ENCODE measurements at places on chromosomes 5 and 9. TPM values are rescaled to one million over a fixed set of nuclear protein-coding genes. Genes with fewer than 3 reads are reported as not detected.

DNA sequence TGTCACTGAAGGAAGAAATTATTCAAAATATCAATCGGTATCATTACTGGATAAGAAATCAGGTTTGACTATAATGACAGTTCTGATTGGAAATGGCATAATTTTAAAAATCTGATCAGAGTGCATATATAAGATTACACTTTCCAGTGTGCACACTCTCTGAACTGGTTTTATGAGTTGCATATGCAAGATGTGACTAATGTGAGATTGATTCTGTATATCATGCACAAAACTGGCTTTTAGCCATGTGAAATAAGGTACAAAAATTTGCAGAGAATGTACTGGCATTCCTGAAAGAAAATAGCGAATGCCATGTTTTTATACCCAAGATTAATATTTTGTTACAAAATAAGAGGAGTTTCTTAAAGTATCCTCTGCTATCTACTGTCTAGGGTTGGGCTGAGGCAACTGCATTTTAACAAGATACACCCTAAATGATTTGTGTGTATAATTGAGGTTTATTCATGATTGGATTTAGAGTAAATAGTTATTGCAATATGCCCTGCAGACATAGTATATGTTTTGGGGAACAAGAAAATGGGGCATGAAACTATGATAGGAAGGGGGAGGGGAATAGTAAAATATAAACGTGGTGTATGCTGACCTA, 70.7 kb downstream of the LNPEP start:
- DNase-seq: no peak

DNA sequence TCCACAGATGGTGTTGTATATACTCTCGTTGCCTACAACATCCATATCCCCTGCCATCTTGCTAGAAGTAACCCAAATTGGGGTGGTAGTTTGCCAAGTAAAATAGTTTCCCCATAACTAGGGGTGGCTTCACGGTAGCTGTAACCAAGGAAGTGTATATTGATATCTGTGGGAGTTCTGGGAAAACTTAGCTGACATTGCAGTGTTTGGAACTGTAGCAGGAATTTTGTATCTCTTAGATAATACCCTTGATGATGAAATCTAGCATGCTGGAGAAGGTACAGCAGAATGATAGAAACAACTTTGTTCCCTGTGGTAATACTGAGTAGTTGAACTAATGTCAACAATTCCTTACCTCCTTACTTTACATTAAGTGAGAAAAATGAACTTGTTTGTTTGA, 29.8 kb downstream of the FBXL7 start:
- no peak for DNase-seq

GRCh38 chr5:55306641-55307382, 682 bp downstream of the DHX29 start:
- DNase-seq: no peak

- no peak for DNase-seq
Measured at GRCh38 chr5:96733771-96734500, 71.8 kb downstream of the CAST start.

GRCh38 chr5:42811591-42812446, at the start of gene SELENOP:
Gene SELENOP (minus strand): TSS chr5:42811892. CDS start chr5:42808353, 3,539 bp downstream.
- DNase-seq: peak; percentile 91

GRCh38 chr5:59130431-59130830, 547.6 kb downstream of the RAB3C start:
- DNase-seq: no peak

DNA sequence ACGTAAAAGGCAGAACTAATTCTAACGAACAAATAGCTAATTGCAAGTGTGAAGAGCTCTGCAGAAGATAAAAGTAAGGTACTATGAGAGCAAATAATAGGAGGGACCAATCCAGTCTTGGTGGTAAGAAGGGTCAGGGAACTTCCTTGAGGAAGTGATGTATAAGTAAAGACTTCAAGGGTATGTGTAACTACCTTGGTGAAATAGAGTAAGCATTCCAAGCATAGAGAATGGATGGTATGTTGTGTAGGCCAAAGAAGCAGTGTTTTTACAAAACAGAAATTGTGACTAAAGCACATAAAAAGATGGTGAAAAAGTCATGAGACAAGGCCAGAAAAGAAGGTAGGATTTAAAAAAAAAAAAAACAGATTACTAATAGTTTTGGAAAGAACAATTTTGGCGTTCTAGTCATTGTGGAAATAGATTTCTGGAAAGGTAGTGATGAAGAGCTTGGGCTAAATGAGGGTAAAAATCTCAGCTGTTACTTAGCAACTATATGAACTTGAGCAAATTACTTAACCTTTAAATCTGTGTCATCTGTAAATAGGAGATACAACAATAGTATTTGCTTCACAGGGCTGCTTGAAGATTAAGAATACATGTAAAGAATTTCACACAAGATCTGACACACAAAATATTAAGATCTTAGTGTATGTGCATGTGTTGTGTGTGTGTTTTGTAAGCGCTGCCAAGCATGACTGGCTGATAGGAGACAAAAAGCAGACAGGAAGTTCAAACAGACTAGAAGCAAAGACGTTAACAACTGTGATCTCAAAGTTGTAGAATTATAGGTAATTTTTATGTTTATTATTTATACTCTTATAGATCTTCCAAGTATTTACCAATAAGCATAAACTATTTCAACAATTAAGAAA, 73.5 kb downstream of the NR6A1 start:
- DNase-seq: no peak

DNA sequence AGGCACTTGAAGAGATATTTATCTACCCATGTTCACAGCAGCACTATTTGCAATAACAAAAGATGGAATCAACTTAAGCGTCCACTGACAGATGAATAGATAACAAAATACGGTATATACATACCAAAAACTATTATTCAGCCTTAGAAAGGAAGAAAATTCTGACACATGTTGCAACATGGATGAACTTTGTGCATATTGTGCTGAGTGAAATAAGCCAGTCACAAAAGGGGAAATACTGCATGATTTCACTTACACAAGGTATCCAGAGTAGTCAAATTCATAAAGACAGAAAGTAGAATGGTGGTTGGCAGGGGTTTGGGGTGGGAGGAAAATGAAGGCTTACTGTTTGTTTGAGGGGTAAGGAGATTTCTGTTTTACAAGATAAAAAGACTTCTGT, 66.0 kb downstream of the FBN2 start:
- no peak for DNase-seq

- DNase-seq: no peak
Measured at GRCh38 chr5:146490089-146490843, 25.7 kb downstream of the GPR151 start.

CENPP gene
- polyA plus RNA-seq: 8.8 TPM

- DNase-seq: no peak
Measured at GRCh38 chr9:116098476-116098875, 55.1 kb upstream of the PAPPA start.

DNA sequence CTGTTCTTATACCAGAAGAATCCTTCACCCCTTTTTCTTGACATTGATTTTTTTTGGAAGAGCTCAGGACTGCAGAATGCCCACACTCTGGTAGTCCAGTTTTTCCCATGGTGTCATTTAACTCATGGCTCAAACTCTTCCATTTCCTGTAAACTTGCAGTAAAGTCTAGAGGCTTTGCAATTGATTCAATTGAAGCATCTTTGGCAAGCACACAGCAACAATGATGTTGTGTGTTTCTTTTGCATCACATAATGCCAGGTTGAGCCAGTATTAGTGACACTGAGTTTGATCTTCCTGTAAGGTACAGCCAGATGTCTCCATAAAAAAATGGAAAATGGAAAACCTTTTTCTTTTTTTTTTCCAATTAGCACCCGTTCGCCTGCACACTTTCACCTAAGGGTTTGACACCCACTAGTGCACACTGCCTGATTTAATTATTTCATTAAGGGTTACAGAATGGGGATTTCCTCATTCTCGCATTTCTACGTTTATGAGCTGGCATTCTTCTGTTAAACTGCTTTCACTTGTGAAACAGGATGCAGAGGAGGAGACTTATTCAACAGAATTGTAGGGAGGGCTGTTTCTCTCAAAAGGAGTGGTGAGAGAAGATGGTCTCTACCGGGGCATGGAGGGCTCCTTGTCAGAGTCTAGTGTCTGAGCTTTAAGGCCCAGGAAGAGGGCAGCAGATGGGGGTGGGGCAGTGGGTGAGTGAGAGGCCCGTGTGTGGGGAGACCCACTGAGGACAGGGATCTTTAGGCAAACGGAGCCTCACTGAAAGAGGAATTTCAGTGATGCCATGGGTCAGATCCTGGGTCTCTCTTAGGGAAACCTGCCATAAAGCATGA, 2.2 kb upstream of the S1PR3 start:
- no peak for DNase-seq

DNA sequence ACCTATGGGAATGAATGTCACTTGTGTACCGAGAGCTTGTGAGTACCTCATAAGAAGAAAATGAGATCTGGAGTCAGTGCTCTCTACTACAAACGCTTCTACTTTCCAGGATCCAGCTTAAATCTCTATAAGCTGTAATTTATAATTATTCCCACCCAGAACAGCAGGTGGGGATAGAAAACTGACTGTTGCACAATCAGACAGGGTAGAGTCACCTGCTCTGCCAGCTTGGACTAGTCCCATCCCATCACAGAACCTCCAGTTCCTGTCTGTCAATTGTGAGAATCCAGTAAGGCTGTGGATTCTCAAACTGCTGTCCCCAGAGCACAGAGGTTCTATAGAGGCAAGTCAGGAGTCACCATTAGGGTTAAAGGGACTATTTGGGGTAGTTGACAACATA, 2.0 kb downstream of the SPINK7 start:
- DNase-seq: no peak

- DNase-seq: no peak
Measured at GRCh38 chr5:55410845-55411244, 103.1 kb downstream of the MTREX start.

DNA sequence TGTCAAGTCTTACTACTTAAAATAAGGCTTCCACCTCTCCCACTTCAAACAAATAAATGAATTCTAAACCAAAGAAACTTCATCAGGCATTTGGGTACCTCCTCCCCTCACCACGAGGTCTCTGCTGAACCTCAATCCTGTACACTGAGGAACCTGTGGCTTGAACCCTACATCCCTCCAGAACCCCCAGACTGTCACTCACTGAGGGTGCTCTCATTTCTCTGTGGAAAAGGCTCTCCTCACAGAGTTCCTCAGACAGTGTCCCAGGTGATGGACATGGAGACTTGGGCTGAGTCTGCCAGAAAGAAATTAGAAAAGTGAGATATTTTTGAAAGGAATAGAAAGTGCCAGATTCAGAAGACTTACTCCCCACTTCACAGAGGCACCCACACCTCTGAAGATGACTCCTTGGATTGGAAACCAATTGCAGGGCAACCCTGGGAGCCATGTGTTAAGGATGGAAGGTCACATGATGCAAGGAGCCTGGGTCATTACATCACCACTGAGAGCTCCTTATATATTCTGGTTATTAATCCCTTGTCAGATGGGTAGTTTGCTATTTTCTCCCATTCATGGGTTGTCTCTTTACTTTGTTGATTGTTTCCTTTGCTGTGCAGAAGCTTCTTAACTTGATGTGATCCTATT, 19.8 kb downstream of the MLANA start:
- DNase-seq: no peak

GRCh38 chr5:138489683-138490061, 24.4 kb downstream of the EGR1 start:
- DNase-seq: no peak

DNA sequence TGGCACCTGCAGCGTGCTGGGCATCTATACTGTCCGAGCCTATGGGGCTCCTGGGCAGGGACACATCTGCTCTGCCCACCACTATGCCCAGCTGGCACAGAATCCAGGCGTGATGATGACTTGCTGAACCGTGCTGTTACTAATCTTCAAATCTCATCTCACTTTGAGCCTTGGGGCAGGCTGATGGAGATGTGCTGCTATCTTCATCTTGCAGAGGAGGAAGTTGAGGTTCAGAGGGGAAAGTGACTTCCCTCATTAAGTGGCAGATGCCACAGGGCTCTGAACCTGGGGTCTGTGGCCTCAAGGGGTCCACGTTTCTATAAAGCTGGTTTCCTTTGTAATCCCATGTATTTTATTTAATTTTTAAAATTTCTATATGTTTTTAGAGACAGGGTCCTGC, 4.7 kb downstream of the SLC2A6 start:
- DNase-seq: no peak

MPDZ gene
- 61.0 TPM for polyA plus RNA-seq

GRCh38 chr5:129591508-129592160, 131.5 kb downstream of the ADAMTS19 start:
- no peak for DNase-seq

DNA sequence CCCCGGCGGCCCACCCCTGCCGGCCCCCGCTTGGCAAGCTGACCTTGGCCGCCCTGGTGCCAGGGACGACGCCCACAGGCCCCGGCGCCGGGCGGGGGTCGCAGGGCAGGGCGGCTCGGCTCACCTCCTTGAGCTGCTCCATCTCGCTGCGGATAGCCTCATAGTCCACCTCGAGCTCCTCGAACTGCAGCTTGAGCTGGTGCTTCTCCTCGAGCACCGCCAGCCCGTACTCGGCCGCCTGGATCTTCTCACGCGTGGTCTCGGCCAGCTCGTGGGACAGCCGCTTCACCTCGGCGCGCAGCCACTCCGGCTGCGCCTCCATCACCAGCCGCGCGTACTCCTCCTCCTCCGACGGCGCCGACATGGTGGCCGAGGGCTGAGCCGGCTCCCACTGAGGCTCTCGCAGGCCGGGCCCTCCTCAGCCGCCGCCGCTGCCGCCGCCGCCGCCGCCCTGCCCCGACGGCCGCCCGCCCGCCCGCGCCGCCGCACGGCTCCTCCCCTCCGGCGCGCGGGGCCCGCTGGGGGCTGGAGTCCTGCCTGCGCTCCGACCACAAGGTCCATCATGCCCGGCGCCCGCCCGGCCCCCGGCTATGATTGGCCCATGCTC, at the start of gene BICD2:
Gene BICD2 (minus strand): TSS at position 453 of the 607 bp plus-strand sequence. CDS start 89 bp downstream, at position 364.
- DNase-seq: no peak

DNA sequence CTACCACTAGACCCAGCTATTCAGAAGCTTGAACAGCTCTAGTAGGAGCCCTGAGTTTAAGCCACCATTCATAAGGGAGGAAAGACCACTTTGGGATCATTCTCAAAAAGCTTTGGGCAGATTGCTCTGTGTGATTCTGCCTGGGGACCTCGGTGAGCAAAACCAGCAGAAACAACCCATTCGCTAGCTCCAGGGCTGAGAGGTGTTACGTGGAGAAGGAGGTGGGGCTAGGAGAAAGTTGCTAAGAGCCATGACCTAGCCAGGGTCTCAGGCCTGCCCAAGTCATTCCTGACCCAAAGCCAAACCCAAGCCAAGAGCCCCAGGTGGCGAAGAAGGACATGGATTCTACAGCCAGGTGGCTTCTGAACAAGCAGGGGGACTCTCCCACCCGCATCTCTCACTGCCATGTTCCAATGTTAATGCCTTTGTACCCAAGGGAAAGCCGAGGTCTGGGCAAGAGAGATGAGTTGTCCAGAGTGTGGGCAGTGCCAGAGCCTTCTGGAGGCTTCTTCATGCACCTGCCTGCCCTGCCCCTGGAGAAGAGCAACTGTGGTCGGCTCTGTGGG, 4.0 kb upstream of the BARHL1 start:
- DNase-seq: no peak

DNA sequence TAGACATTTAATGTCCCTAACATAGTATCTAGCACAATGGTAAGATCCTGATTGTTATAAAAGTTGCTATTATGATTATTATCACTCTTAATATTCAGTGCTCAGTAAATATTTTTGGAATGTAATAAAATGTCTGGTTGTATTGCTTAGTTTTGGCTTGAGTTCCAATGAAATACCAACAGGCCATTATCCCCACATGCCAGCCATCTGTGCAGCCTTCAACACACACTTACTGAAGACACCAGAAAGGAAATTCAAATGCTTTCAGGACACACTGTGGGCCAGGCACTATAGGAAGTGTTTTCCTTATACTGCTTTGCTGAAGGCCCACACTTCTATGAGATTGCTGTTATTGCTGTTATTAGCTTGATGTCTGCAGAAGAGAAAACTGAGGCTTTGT, 157.5 kb downstream of the TRIM32 start:
- no peak for DNase-seq

GRCh38 chr9:108156270-108156998, 666.9 kb upstream of the KLF4 start:
- DNase-seq: no peak

Data from left kidney (tissue), 8 donors.